ENCODE measurements at places on chromosomes 7 and 10.

- DNase-seq, result no peak
Observed at GRCh38 chr10:4111643-4112042, 326.6 kb upstream of the KLF6 start.

DNA sequence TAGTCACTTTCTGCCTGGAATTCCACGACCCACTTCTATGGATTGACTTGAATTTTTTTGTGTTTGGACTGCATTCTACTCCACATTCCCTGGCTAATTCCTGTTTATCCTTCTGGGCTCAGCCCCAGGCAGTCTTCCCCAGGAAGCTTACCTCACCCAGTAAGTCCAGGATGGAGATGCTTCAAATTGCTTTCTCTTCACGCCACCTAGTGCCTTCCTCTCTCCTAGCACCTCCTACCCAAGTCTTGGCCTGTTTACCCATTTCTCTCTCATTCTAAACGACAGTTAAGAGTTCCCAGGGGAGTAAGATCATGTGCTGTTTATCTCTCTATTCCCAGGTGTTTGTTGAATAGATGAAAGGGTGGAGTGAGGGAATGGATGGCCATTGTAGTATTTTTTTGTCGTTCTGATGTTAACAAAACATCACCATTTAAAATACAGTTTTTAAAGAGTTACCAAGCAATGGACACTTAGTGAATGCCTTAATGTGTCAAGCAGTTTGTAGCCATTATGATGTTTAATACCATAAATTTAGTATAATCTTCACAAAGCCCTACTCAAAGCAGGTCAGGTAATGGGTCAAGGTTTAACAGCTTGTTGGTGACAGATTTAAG lies 45.5 kb upstream of the TARP start:
- DNase-seq, result peak; percentile 90

GRCh38 chr7:158164101-158165095 lies 423.2 kb downstream of the PTPRN2 start:
- no peak for DNase-seq

DNA sequence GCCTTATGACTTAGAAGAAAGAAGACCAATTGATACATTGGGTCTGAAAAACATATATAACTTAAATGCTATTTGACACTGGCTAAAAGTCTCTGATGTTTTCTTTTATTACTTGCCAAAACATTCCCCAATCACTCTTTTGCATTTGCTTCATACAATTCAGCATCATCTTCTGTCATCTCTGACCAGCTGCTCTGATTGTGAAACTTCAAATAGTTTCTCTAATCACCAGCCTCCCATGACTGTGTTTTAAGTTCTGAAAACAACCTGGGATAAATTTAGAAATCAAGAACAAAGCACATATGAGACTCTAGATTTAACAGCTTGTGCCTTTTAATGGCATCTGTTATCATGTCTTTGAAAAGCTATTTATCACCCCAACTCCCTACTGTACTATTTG lies 208.4 kb upstream of the KCND2 start:
- DNase-seq, result peak; percentile 48

DNA sequence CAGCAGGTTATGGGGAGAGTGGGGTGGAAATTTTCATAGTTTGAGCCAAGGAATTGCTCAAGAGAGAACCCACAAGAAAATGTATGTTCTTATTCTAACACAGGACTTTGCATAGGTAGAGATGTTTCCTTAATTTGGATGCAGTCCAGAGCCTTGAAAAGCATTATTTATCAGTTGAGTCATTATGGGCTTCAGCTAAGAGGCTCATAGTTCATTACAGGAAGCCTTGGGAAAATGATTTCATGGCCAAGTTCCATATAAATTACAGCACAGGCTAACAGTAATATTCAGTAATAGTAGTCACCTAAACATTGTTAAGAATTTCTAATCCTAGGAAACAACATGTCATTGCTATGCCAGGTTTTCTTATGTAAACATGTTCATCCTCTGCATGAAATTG lies 131.1 kb upstream of the PTPRZ1 start:
- no peak for DNase-seq

All from trophoblast cell (in vitro differentiated cells and primary cell).